ENCODE measurements at places on chromosomes 5 and 9.

DNA sequence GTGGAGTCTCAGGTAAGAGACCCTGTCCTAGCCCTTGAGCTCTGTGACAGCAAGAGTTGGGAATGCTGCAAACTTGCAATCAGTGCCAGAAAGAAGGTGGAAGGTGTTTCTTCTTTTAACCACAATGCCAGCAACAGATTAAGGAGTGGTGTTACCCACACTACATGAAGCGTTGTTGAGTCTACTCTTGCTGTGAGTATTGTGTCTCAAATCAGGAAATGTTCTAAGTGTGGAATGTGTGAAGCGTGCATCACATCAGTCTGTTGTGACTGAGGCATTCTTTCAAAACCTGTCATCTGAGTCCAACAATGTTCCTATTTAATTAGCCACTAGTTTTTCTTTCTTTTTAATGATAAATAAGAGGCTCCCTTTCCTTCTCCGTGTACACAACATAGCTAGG lies 2.9 kb upstream of the LURAP1L start:
- DNase-seq, result no peak

DNA sequence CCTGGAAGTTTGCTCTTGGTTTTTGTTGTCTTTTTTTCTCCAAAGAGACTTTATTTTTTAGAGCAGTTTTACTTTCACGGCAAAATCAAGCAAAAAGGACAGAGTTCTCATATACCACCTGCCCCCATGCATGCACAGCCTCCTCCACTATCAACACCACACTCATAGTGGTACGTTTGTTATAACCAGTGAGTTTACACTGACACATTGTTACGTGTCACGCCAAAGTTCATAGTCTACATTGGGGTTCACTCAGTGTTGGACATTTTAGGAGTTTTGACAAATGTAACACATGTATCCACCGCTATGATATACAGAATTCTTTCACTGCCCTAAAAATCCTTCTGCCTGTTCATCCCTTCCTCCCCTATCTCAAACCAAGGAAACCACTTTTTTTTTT lies 7.5 kb upstream of the ICE1 start:
- DNase-seq, result no peak

- no peak for DNase-seq
Measured at GRCh38 chr5:123558762-123559433, 46.9 kb downstream of the CSNK1G3 start.

DNA sequence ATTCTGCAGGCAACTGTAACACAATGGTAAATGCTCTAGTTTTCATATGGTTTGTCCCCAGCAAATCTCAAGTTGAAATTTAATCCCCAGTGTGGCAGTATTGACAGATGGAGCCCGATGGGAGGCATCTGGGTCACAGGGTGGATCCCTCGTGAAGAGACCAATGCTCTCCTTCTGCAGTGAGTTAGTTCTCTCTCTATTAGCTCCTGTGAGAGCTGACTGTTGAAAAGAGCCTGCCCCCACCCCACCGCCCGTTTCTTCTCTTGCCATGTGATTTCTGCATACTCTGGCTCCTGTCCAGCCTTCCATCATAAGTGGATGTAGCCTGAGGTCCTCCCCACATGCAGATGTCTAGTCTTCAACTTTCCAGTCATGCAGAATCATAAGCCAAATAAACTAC lies 27.0 kb downstream of the IARS1 start:
- DNase-seq, result no peak

GRCh38 chr5:107930092-107930491 lies 259.4 kb upstream of the EFNA5 start:
- DNase-seq, result no peak

- DNase-seq, result no peak
Measured at GRCh38 chr9:13941714-13942113, 372.2 kb downstream of the NFIB start.

DNA sequence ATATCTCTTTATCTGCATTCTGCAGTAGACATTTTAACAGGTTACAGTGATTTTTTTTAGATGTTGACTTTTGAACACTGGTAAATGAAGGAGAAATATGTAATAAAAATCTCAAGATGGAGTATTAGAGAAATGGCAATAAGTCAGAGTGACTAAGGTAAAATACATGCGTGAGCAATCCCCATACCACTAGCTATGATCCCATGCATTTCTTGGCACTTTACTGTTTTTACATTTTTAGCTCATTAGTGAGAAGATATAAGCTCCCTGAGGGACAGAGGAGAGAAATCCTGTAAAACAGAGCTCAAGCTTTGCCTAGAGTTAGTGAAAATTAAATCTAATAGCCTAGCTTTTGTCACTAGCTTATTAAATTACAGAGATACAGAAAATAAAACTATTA lies 181.9 kb upstream of the TRPM3 start:
- no peak for DNase-seq

DNA sequence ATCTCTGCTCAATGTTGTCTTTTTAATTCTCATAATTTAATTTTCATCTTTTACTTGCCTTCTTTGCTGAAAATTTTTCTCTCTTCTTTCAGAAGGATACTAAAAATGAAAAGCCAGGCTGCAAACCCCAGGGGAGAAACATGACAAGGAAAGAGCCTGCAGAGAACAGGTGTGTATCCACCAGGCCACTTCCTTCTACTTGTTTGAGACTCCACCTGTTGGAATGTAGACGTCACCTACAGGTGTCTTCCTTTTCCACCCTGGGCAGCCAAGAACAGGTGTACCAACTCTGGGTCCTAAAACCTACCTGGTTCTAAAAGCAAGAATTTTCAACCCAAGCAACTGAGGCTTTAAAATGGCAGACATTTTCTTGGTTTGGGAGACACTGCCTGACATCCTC lies 166.8 kb downstream of the ATP10B start:
- DNase-seq, result no peak

DNA sequence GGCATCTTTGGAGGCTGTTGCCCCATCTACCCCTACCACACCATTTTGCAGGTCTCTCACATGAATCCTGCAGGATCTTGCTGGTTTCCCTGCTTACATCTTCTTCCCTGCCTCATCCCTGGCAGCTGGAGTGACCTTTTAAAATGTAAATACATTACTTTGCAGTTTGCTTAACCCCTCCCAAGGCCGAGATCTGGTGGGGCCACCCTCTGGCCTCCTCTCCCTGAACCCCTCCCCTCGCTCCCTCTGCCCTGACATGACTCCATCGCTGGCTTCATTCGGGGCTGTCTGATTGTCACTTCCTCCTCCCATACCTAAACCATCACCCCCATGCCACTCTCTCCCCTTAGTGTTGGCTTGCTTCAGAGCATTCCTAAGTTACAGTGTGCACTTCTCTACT lies 12.6 kb upstream of the PALM2AKAP2 start:
- DNase-seq, result no peak

DNA sequence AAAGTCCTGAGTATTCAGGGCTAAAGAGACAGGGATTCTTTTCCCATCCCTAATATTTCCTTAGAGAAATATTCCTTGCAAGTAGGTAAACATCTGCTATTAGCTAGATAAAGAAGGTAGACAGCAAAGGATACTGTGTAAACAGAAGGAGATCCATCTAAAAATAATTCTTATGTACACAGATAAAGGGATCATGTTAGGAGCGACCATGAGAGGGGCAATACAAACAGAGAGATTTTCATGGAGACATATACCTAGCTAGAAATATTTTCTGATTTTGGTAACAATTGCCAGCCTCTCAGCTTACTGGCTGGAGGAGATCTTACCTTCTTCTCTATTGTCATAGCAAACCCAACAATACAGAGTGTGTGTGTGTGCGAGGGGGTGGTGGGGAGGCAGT lies 184.6 kb upstream of the DMAC1 start:
- DNase-seq, result no peak

- peak; percentile 64 for DNase-seq
Measured at GRCh38 chr5:170571875-170572852, 68.3 kb downstream of the KCNIP1 start.

DNA sequence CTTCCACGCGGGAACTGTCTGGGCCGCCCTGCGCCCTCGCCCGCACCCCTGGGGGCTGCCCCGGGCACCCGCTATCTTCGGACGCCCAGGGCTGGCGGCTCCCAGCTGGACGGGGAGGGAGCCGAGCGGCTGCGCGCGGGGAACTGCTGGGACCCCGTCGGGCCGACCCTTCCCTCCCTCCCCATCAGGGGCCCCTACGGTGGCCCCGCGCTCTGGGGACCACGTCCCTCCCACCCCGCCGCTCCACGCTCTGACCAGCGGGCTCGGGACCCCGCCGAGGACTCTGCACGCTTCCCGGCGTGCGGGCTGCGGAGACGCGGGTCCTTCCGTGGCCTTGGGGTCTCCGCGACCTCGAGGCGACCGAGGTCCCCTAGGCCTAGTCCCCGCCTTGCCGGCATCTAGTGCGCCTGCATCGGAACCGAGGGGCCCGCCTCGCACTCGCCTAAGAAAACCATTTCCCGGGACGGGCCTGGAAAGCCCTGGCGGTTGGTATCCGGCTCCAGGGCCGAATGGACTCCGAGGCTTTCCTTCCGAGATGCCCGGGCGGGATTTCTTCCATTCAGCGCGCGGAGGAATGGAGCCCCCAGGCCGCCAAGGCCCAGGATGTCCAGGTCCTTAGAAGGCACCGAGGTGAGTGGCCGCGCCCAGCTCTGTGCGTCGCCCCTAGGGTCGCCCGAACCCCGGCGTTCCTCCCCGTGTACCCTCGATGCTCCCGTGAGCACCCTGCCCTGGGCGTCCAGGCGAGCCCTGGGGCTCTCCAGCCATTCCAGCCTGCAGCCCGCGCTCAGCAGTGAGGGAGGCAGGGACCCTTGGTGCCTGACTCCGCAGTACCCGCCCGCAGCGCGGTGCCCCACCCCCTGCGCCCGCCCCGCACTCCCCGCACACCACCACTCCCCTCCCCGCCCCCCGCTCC lies 705 bp upstream of the SLC6A3 start:
- no peak for DNase-seq

GRCh38 chr9:36046923-36047322 lies 10.2 kb downstream of the RECK start:
- DNase-seq, result no peak

DNA sequence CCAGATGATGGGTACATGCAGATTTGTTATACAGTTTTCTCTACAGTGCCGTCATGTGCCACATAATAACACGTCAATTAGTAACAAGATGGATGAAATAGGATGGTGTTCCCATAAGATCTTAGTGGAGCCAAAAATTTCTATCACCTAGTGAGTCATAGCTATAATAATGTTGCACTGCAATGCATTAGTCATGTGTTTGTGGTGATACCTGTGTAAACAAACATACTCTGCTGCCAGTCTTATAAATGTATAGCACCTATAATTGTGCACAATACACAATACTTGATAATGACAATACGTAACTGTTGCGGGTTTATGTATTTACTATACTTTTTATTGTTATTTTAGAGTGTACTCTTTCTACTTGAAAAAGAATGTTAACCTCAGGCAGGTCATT lies 865.4 kb downstream of the MAT2B start:
- no peak for DNase-seq

DNA sequence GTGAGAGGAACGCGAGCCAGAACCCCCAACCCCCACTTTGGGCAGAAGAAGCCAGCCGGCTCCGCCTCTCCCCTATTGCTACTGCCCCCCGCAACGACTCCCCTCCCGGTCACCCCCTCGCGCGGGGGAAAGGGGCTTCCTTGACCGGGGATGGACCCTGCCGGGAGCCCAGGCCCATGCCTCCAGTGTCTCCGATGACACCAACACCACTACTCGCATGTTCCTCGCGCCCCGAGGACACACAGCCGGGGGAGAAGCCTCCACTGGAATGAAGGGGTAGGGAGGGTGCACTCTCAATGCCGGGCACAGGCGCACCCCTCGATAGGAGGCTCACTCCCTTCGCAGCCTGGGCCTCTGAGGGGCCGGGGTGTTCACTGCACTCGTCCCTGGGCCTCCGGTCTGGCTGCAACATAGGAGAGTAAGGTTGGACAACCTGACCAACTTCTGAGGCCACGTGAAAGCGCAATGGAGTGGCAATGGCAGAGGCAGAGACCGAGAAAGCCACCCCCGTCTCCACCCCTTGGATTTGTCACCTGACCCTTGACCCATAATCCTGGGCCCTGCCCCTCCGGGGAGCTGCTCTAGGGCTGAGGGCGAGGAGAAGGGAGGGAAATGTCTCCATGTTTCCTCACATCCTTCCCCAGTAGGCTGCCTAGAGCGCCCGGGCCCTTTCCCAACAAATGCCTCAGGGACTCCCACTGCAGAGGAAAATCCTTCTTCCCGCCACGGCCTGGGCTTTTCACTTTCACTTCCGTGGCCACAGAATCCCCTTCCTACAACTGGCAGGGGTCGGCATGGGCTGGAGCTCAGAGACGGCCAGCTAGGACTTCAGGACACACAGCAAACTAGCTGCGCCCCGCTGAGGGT lies 1.1 kb upstream of the CNTFR start:
- DNase-seq, result no peak

- no peak for DNase-seq
Measured at GRCh38 chr5:148425808-148426207, 42.0 kb downstream of the FBXO38 start.

All from stimulated activated CD8-positive, alpha-beta memory T cell treated with anti-CD3 and anti-CD28 coated beads, Interleukin-15, amount 100 ng/mL, for 48 hours (primary cell).